ENCODE measurements at places on chromosomes 3 and 15.
A peak's percentile ranks its signal among the peaks of the same experiment; 100 is the strongest.

GRCh38 chr15:66705277-66706146 lies 3.5 kb downstream of the SMAD6 start:
- DNase-seq: no peak

DNA sequence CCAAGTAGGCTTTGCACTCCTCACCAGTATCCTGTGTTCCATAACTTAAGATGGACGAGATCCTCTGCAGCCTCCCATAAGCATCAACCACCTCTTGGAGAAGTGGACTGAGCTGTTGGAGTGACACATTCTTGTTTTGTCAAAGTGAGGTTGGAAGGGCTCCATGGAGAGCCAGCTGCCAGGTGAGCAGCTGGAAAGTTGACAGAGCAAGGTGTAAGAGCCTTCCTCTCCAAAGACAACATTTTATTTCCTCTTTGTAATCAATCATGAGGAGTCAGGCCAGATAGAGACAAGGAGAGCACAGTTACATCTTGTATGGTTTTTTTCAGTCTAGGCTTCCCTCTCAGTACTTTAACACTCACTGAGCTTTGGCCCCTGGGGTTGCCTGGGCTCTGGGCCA lies 5.1 kb downstream of the ABI3BP start:
- no peak for DNase-seq

DNA sequence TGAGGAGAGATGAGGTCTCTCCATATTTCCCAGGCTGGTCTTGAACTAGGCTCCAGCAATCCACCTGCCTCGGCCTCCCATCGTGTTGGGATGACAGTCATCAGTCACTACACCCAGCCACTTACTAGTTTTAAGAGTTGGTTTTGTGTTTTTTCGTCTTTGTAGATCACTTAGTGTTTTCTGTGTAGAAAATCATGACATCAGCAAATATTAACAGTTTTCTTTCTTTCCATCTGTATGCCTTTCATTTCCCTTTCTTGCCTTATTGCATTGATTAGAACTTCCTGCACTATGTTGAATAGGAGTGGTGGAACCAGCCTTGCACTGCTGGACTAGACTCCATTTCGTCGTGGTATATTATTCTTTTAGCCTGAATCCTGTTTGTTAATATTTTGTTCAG lies 415.5 kb downstream of the FHIT start:
- no peak for DNase-seq

DNA sequence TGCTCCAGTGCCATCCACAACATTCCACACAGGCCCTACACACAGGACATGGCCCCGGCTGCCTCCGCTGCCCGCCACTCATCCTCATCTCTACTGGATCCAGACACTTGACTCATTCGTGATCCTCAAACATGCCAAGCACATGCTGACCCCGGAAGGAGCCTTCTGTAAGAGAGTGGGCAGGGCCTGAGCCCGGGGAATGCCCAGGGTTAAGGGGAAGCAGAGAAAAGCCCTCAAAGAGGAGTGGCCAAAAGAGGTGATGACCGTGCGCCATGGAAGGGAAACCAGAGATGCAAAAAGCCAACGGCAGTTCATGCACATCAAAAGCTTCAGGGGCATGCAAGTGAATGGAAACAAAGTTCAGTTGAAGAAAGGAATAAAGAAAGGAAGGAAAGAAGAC lies 46.1 kb downstream of the RFTN1 start:
- DNase-seq: peak; percentile 38

DNA sequence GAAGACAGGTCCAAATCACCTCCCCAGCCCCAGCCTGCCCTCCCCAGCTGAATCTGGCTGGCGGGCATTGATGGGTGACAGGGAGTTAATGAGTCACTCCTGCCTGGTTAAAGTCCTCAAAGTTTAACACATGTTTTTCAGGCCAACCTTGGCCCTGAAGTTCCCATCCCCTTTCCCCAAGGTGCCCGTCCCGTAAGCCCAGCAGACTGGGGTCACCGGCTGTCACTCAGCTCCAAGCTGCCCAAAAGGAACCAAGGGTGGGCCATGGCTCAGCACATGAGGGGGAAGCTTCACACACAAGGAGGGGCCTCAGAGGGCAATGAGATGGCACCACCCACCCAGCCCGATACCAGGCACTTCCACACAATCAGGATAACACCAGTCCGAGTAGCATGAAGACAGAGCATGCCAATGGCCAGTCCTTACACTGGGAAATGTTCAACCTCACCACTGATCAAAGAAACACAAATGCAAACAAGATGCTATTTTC lies 10.2 kb upstream of the KLF15 start:
- DNase-seq: no peak

GRCh38 chr3:63824309-63824708 lies 5.2 kb downstream of the C3orf49 start:
- no peak for DNase-seq

DNA sequence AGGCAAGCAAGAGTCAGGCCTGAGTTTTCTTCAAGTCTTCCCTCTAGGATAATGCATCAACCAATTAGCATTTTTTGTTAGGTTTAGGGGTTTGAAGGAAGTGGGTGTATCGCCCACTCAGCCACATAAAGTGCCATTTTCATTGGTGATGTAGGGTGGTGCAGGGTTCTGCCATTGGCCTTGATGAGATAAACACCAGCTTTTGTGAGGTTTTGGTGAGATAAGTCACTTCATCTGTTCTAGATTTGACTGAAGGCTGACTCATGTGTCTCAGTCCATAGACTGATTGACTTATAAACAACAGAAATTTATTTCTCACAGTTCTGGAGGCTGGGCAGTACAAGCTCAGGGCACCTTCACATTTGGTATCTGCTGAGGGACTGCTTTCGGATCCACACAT lies 84.5 kb upstream of the C3orf80 start:
- DNase-seq: no peak

DNA sequence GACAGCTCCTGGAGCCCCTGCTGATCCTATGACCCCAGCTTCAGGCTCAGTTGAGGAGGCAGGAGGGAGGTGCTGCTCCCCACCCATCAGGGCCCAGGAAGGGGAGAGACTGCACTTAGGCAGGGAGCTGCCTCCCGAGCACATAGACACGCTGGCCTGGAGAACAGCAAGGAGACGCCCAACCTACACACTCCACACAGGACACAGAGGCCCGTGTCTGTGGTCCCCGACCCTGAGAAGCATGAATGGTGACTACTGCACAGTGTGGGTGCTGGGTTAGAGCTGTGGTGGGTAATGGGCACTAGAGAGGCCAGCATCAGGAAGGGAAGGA lies 1.1 kb upstream of the HHATL start:
- DNase-seq: no peak

GRCh38 chr3:134651347-134652041 lies 672 bp upstream of the KY start:
- no peak for DNase-seq

GRCh38 chr3:194880940-194881925 lies 195.6 kb downstream of the FAM43A start:
- no peak for DNase-seq

DNA sequence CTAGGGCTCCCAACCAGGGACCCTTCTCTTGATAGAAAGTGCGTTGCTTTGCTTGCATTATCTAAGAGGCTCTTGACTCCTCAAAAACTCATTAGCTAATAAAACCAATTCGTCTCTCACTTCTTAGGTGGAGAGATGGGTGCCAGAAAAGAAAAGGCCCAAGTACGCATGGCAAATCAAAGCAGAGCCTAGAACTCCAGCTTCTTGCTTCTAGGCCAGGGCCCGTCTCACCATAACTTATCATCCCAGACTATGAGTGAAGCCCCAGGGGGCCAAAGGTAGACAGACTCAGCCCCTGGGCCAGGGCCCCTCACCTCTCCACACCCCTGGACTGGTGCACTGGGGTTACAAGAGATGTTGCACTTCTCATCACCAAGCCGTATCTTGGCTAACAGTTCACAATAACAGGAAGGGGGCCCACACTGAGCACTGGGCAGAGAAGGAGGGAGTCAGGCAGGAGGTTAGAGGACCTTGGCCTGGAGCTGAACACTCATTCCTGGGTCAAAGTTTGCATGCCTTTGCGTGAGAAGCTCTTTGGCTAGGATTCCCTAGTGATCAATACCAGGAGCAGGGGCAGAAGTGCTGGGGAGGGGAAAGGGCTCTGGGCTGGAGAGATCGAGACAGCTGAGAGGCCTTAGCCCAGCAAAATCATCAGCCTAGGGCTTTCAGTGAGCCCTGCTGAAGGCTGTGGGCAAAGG lies 5.4 kb upstream of the CYP1A1 start:
- DNase-seq: no peak

DNA sequence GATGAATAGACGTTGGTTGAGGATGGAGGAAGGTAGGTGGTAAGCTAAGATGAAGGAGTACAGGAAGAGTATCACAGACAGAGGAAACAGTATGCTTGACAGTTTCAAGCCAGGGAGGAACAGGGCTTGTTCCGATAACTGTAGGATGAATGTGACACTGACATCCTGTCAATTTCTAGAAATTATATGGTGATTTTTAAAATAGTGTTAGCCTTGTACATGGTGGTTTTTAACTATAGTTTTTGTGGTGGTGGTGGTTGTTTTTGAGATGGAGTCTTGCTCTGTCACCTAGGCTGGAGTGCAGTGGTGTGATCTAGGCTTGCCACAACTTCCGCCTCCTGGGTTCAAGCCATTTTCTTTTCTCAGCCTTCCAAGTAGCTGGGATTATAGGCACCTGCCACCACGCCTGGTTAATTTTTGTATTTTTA lies 92.8 kb downstream of the FNDC3B start:
- no peak for DNase-seq

DNA sequence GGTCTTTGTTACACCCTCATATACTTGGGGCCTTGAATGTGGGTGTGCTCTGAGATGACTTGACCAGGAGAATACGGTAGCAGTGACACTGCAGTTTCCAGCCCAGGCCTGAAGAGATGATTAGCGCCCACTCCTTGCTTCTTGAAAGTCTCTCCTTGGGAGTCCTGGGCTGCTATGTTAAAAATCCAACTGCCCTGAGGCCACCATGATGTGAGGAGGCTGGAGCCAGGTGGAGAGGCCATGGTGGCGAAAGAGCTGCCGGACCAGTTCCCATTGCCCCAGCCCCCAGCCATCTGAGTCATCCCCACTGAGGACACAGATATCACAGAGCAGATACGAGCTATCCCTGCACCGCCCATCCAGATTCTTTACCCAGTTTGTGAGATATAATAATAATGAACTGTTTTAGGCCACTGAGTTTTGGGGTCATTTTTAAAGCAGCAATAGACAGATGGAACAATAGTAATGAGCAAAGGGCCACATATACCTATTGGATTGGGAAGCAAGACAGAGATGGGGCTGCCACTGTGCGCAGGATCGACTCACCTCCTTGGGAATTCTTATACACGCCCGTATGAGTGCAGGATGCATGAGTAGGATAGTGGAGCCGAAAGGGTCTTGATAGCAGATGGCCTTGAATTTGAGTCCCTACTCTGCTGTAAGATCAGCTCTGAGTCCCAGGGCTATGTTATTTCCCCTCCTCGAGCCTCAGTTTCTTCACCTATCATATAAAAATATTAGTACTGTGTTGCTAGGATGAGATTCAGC lies 12.1 kb upstream of the GATA2 start:
- no peak for DNase-seq

DNA sequence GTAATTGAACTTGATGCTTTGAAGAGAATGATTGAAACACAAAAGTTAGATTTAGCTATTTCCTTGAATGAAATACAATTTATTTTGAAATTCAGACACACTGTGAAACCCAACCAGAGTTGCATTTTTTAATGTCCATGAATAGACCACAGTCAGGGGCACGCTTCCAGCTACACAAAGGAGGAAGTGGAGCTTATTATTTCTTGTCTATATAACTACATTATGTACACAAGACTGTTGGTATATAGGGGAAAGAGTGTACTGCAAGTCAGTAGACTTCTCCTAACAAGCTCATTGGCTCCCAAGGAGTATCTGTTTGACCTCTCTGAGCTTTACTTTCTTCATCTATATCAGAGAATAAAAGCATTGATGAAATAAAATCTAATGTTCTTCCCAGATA lies 326.2 kb downstream of the RYR3 start:
- DNase-seq: no peak

DNA sequence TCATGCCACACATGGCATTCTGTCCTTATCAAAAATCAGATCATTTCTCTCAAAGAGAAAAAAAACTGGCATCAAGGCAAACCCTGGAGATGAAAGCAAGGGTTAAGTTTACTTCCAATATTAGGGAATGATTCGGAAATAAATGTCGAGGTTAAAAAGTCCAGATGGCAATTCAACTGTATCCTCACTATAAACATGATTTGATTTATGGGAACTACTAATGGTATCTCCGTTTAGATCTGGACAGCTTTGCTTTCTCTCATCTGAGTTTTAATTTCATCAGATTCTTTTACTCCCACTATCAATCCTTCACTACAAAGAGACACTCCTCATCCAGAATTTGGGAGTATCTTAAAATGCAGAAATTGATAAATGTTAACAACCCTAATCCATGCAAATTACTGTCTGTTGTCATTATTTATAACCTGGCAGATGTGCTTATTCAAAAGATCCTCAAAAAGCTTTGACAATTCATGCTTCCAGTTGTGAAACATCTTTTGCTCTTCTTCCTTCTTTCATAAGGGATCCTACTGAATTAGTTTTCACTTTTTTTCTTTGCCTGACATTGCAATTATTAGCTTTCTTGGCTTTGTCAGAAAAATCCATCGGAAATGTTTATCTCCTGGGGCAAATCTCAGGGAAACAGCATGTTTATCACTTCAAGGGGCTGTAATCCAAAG lies 903.2 kb downstream of the MCTP2 start:
- DNase-seq: no peak

- no peak for DNase-seq
These were observed 576.2 kb upstream of the KCNMB2 start for GRCh38 chr3:177960014-177960413.

DNA sequence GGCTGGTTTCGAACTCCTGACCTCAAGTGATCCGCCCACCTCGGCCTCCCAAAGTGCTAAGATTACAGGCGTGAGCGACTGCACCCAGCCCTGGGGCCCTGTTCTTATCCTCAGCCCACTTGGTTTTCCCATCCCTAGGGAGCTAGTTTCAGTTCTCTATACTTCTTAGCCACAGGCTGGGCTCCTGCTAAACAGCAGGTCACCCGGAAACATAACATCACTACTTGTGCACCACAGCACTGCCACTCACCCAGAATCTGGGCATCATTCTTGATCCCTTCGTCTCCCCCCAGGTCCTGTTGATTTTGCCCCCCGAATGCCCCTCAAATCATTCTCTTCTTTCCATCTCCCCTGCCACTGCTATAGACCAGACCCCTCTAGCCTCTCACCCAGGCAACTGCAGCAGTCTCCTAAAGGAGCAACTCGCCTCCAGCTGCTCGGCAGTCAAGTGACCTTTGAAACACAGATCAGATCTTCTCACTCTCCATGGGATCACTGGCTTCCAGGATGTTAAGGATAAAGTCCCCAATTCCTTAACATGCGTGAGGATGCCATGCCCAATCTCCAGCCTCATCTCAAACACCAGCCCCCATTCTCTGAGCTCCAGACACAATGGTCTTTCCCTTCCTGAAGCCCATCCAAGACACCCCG lies 5.6 kb upstream of the AP3S2 start:
- DNase-seq: no peak

GRCh38 chr3:124886168-124887056 lies 753 bp downstream of the ITGB5 start:
- DNase-seq: peak; percentile 72

GRCh38 chr3:23949784-23950183 lies 4.7 kb downstream of the NR1D2 start:
- no peak for DNase-seq

DNA sequence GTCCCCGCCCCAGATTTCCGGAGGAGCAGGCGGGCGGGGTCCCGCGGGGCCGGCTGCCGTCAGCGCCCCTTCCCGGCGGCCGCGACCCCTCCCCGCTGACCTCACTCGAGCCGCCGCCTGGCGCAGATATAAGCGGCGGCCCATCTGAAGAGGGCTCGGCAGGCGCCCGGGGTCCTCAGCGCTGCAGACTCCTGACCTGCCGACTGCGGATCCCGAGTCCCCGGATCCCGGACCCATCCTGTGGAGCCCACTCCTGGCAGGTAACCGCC lies at the start of gene TRH:
TRH (plus strand) TSS at position 157 of the 269 bp plus-strand sequence. CDS start 1,097 bp downstream, outside the sequence.
- peak; percentile 63 for DNase-seq
